Peyer's patch (tissue), 4 donors: ENCODE measurements at places on chromosomes 7 and 10. TPM values are rescaled to one million over a fixed set of nuclear protein-coding genes. Genes with fewer than 3 reads are reported as not detected.

- no peaks in the 10 kb centered on the region for H3K4me1 ChIP-seq
- H3K4me3 ChIP-seq: no peak overlapping the region
Observed at GRCh38 chr7:129006636-129007414, 48.1 kb downstream of the TNPO3 start.

- no peak overlapping the region for H3K27ac ChIP-seq
- H3K4me3 ChIP-seq: no peak overlapping the region
- no peaks in the 10 kb centered on the region for H3K36me3 ChIP-seq
- no peaks in the 10 kb centered on the region for H3K27me3 ChIP-seq
- no peak for DNase-seq
Observed at GRCh38 chr7:117152213-117153007, 170.4 kb downstream of the WNT2 start.

The OR2A25 gene
- not detected for total RNA-seq

The KMT2E gene
- total RNA-seq: 170 TPM

DNA sequence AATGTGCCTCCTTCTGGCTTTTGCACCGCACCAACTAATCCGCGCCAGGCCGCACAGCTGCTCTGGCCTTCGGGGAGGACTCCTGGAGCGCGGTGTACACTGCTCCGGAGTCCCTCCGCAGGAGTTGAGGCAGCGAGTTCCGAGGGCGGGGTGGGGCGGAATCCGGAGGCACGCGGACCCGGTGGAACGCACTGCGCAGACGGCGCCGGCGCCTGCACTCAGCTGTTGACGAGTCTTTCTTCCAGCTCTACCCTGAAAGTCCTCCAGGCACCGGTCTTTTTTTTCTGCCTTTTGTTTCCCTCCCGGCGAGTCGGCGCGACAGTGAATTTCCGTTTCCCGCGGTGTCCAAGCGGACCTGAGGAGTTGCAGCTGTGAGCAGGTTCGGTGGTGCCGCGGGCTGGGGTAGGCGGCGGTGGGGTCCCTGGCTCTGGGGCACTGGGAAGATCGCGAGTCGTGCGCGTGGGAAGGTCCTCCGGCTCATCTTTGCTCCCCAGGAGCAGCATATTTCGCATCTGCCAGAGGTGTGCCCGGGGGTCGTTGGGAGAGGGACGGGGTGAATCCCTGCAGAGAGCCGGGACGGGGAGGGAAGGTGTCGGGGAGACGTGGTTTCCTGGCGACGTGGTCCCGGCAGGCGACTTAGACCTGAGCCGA, 44.1 kb downstream of the SFTPD start:
- H3K36me3 ChIP-seq: no peaks in the 10 kb centered on the region
- peak overlapping the region; percentile 44 for H3K4me3 ChIP-seq
- H3K27ac ChIP-seq: peak overlapping the region; percentile 77
- DNase-seq: no peak
- no peaks in the 10 kb centered on the region for H3K27me3 ChIP-seq
- H3K4me1 ChIP-seq: no peaks in the 10 kb centered on the region

DNA sequence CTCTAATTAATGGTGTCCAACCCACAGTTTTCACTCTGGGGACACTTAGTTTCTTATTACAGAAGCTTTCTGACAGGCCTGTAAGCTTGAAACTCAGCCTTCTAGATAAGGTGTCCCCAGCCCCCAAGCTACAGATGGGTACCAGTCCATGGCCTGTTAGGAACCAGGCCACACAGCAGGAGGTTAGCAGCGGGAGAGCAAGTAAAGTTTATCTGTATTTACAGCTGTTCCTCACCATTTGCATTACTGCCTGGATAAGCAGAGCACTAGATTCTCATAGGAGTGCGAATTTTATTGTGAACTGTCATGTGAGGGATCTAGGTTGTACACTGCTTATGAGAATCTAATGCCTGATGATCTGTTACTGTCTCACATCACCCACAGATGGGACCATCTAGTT, 93.7 kb downstream of the TMEM26 start:
- H3K4me3 ChIP-seq: no peak overlapping the region
- H3K4me1 ChIP-seq: no peaks in the 10 kb centered on the region
- H3K27ac ChIP-seq: no peak overlapping the region
- no peak for DNase-seq

The ABCB4 gene
- 0.70 TPM for total RNA-seq

- no peaks in the 10 kb centered on the region for H3K36me3 ChIP-seq
- peaks cover 54% of the 10 kb centered on the region for H3K4me1 ChIP-seq
- H3K27me3 ChIP-seq: no peaks in the 10 kb centered on the region
- peak overlapping the region; percentile 92 for H3K27ac ChIP-seq
Observed at GRCh38 chr7:2529161-2530070, 9.8 kb downstream of the LFNG start.

- peak; percentile 84 for DNase-seq
- no peak overlapping the region for H3K27ac ChIP-seq
- no peaks in the 10 kb centered on the region for H3K4me1 ChIP-seq
- no peaks in the 10 kb centered on the region for H3K36me3 ChIP-seq
Observed at GRCh38 chr7:51224811-51225595, 91.6 kb downstream of the COBL start.

DNA sequence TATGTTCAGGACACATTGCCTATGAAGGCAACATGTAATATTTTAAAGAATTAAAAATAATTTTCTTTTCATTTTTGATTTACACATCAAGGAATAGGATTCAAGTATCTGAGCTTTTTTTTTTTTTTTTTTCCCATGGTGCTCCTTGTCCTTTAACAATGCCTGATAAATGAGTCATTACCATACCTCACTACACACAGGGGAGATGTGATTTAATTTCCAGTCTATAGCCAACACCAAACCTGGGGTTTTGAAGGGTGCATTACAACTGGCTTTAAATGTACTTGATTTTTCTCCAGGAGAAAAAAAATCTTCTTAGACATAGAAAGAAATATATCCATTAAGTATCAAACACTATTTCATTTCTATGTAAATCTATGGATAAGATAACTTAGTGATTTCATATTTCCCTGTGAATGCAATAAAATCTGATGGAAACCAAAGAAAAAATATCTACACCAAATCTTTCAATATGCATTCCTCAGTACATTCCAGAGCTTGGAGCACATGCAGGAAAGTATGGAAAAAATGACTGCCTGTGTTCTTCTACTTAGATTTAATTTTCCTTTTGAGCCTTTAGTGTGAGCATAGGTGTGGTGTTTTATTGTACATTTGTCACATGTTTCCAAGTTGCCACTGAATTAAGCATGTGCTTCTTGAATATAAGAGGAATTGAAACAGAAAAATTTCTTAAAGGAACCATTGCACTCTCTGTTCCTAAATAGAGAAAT, 204.8 kb upstream of the MEOX2 start:
- H3K27me3 ChIP-seq: no peaks in the 10 kb centered on the region
- H3K4me3 ChIP-seq: no peak overlapping the region
- H3K4me1 ChIP-seq: no peaks in the 10 kb centered on the region

DNA sequence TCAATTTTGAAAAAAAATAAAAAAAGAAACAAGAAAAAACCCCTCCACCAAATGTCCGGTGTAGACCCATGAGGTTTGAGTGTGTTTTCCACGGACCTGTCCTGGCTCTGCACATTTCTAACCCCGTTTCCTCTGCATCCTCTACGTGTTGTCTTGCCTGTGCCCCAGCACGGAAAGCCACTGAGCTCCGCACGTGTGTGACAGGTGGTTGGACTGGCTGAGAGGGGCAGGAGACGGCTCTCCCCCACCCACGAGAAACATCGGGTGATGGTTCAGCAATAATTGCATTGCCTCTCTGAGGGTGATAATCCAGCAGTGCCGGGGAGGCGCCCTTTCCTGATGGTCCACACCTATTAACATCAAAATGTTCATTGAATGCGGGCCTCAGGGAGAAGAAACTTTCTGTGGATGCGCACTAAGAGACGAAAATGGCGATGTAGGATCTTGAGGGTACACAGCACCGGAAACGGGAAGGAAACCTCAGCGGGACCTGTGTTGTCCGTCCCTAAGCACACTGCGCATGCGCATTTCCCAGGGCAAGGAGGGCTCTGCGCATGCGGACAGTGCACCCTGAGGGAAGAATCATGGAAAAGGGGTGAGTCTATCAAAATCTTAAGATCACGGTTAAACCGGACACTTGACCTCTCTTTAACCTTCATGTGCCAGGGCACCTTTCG, 470.1 kb upstream of the ADARB2 start:
- DNase-seq: no peak
- H3K4me3 ChIP-seq: no peak overlapping the region
- no peaks in the 10 kb centered on the region for H3K27me3 ChIP-seq
- no peaks in the 10 kb centered on the region for H3K4me1 ChIP-seq
- no peak overlapping the region for H3K27ac ChIP-seq
- no peaks in the 10 kb centered on the region for H3K36me3 ChIP-seq

GRCh38 chr10:31138026-31138553, 106.4 kb upstream of the ZNF438 start:
- H3K36me3 ChIP-seq: no peaks in the 10 kb centered on the region
- no peak overlapping the region for H3K27ac ChIP-seq
- H3K27me3 ChIP-seq: no peaks in the 10 kb centered on the region
- DNase-seq: no peak
- H3K4me1 ChIP-seq: peaks cover 3% of the 10 kb centered on the region
- no peak overlapping the region for H3K4me3 ChIP-seq
